CD4-positive, alpha-beta T cell treated with Interleukin-10 for 1 hour (primary cell): ENCODE measurements at places on chromosomes 3 and 15.
A peak's percentile ranks its signal among the peaks of the same experiment; 100 is the strongest.

GRCh38 chr3:76131396-76132153 lies 346.2 kb upstream of the ZNF717 start:
- DNase-seq = no peak

DNA sequence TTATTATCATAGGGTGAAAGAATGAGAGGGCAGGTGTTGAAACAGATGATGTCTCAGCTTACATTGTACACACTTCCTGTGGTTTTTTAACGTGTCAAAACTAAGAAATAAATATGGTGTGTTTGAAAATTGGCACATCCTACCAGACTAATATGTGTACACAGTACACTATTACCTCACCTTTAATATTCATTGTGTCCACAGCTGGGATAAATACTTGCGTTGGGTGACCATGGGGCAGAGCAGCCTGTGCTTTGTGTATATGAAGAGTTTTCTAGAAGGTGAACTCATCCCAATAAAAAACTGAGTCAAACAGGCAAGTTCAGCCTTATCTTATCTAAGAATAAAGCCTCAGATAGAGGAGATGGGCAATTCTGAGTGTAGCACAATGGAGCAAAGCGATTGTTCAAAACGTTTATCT lies 17.3 kb downstream of the SUCNR1 start:
- peak; percentile 12 for DNase-seq

DNA sequence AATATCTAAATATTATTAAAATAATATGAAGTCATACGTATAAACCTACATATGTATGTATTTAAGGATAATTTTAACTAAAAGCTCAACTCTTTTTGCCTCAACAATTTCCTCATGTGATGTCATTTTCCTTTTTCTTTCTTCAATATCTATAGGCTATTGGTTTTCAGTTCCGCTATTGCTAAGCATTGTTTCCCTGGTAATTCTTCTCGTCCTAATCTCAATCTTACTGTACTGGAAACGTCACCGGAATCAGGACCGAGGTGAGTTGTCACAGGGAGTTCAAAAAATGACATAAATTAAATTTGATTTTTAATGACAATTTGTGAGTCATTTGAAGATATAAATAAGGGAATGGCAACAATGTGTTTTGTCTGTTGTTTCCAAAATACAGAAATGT lies 16.6 kb downstream of the CD200 start:
- no peak for DNase-seq

- DNase-seq = no peak
Observed at GRCh38 chr3:87390821-87391220, 114.4 kb upstream of the POU1F1 start.

DNA sequence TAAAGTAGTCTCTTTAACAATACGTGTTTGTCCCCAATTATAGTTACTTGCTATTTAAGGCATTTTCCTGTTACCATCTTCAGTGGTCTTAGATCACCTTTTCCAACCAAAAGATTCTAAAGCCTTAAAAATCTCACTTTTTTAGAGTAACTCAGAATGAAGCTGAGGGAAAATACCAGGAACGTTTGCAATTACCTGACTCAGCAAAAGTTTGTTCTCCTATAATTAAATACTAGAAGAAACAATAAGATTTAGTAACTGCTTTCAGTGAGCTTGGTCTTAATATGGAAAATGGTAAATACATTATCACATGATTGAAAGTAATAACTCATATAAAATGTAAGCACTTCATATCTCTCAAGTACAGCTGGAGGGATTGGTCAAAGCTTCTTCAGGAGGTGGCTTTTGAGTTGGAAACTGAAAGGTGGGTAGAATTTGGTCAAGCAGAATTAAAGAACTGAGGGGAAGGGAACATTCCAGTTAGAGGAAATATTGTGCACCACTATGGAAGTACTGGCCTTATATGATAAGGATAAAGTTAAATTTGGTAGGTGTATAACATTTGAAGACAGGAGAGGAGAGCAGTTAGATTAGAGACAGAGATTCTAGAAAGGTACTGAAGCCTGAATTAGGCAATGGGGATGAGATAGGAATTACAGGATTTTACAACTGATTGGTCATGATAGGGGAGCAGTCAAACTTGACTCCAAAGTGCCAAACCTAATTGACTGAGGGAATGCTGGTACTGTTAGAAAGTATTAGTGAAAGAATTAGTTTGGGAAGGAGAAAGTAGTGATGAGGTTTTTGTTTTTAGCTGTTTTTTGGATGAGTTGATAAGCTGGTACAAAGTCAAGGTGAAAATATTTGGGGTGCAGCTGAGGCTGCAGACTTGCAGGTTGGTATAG lies 21.9 kb downstream of the TSC22D2 start:
- no peak for DNase-seq

DNA sequence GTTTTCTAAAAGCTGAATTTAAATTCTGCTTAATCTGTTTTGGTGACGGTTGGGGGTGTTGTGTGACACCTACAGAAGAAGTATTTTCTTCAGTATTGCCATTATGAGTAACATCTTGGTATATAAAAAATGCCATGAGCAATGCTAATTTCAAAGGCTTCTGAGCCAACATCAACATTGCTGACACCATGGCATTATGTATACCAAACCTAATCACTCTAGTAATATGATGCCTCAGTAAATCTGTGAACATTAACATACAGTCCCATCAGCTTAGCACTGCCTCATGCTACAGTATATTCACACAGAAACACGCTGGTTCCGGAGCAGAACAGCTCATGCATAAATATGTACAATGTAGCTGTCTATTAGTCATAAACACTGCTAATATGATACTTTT lies 75.8 kb downstream of the ZPLD1 start:
- no peak for DNase-seq

GRCh38 chr3:52886049-52886730 lies 11.2 kb downstream of the STIMATE start:
- DNase-seq = no peak

- no peak for DNase-seq
Observed at GRCh38 chr3:195209847-195210265, 61.1 kb downstream of the XXYLT1 start.

DNA sequence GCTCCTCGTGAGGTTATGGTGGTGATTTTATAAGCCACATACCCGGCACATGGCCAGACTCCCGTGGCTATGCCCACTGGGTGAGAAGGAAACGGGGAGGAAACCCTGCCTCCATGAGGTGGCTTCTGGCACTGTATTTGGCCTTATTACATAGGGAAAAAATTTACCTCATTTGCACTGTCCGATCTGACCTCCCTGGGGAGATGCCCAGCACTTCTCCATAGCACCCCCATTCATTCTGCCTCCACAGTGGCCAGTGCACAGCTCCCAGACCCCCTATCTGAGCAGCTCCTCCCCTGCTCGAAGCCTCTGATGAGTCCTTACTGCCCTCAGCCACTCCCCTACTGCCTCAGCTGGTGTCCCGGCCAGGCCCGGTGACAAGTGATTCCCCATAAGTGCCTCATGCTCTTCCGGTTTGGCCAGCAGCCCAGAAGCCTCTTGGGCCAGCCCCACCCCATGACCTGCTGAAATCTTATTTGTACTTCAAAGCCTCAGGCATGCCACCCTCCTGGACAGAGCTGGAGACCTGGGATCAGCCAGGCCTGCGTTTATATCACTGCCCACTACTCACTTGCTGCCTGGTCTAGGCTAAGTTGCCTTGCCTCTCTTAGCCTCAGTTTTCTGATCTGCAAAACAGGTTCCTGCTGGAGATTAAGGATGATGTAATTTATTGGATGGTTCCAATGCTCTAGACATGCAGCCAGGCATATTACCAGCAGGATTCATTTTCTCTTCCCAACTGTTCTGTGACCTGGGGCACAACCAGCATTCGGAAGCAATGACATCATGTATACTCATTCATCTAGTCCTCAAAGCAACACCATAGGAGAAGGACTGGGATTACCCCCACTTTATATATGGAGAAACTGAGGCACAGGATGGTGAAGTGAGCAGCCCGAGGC lies 30.6 kb upstream of the SLC6A6 start:
- no peak for DNase-seq

DNA sequence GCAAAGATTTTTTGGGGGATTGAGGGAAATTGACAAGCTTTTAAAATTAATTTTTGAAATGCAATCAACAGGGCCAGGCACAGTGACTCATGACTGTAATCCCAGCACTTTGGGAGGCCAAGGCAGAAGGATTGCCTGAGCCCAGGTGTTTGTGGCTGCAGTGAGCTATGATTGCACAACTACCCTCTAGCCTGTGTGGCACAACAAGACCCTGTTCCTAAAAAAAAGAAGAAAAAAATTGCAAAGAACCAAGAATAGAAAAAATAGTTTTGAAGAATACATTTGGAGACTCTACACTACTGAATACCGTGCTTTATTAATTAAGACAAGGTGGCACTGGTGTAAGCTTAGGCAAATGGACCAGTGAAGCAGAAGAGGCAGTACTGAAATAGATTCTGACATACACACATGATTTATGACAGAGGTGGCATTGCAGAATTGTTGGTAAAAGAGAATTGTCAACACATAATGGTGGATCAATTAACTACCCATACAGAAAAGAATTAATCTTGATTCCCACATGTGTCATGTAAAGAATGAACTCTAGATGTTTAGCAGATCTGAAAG lies 443.3 kb upstream of the ATP11B start:
- DNase-seq = no peak

- DNase-seq = no peak
Observed at GRCh38 chr3:10804183-10804648, 11.8 kb upstream of the SLC6A11 start.

DNA sequence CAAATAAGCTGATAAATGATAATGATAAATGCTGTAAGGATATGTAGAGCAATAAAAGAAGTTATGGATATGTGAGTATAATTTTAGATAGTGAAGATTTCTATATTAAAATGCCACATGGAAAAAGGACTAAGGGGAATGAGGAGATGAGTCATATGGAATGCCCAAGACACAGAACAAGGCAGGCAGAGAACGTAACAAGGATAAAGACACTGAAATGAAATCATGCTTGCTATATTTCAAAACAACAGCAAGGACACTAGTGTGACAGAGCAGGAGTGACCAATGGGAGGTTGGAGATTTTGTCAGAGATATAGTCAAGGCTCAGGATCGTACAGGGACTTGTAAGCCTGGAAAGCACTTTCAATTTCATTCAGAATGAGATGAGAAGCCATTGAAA lies 621.5 kb upstream of the SEMA6D start:
- DNase-seq = no peak

GRCh38 chr3:129650256-129650872 lies 43.9 kb upstream of the PLXND1 start:
- peak; percentile 63 for DNase-seq

- DNase-seq = no peak
Observed at GRCh38 chr3:36302158-36302509, 78.2 kb upstream of the STAC start.

- DNase-seq = no peak
Observed at GRCh38 chr3:64290161-64290560, 64.9 kb upstream of the PRICKLE2 start.

DNA sequence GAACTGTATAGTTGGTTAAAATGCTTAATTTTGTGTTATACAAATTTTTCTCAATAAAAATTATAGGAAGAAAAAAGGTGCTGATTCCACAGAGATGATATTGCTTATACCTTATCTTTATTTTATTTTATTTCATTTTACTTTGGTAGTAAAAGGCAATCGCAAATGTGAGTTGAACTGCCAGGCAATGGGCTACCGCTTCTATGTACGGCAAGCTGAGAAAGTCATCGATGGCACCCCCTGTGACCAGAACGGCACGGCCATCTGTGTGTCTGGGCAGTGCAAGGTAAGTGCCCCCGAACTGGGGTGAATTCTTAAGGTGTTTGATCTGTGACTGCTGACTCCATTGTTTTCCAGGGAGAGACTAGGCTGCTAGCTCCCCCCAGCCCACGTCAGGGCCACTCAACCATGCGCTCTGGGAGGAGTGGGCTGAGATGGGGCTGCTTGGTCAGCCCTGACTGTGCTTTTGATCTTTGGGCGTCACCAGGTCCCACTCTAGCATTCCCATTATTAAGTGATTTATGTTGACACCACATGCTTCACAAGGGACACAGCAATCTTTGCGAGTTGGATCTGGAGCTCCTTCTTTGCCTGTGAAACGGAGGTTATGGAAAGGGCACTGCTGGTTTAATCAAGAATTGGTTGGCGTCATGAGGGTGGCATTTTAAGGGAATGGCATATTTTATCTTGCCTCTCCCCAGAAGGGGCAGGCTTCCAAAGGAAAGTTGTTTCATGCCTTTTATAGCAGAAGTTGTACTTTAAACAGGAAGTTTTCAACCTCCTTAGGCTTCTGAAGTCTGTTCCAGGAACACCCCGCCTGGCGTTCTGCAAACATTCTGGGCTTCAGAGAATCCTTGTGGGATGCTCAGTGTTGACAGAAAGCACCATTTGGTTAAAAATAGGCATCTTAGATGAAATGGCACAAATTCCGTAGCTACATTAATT lies 296.5 kb downstream of the THSD4 start:
- no peak for DNase-seq

DNA sequence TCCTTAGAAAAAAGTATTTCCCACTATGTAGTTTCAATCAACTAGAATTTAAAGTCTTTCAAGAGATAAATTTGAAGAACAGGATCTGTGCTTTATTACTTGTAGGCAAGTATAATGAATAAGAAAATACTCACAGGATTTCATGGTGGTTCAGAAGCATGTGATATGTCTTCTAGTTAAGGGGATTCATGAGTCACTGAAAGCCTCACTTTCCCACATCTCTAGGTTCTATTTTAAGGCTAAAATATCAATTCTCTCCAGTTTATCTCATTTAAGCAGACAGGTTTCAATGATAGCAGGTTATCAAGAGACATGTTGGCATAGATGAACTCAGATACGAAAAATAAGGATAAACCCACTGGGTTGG lies 437.8 kb upstream of the BCHE start:
- DNase-seq = no peak

GRCh38 chr3:49625071-49625470 lies 49.1 kb upstream of the APEH start:
- DNase-seq = no peak
